ENCODE measurements at places on chromosomes 2 and 18. TPM values are rescaled to one million over a fixed set of nuclear protein-coding genes. Genes with fewer than 3 reads are reported as not detected.

- H3K4me3 ChIP-seq, result no peak overlapping the region
- H3K36me3 ChIP-seq, result no peaks in the 10 kb centered on the region
- no peak overlapping the region for H3K27ac ChIP-seq
- H3K27me3 ChIP-seq, result no peaks in the 10 kb centered on the region
- no peak for DNase-seq
These were observed 244.7 kb downstream of the KCNS3 start for GRCh38 chr2:18123211-18123570.

DNA sequence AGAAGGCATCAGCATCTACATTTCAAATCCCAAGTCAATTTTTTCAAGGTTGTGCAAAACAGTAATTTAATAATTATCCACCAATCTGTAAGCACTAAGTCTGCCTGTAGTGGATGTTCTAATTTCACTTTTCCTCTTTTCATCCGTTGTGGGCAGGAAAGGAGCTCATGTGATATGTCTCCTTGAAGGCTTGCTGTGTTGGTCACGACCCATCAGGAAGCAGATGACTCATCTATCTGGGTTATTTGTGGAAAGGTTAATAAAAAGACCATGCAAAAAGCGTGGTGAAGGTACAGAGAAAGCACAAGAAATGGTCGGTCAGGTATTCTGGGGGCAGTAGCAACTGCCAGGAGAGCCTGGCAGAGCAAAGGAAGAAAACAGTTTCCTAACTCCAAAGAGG is 476.7 kb upstream of the RAB6C start:
- no peaks in the 10 kb centered on the region for H3K36me3 ChIP-seq
- H3K4me1 ChIP-seq, result no peaks in the 10 kb centered on the region

GRCh38 chr2:237296756-237297155 is 117.2 kb downstream of the COL6A3 start:
- H3K4me1 ChIP-seq, result no peaks in the 10 kb centered on the region
- H3K27me3 ChIP-seq, result peaks cover 22% of the 10 kb centered on the region
- H3K36me3 ChIP-seq, result no peaks in the 10 kb centered on the region
- H3K27ac ChIP-seq, result no peak overlapping the region
- DNase-seq, result no peak

DNA sequence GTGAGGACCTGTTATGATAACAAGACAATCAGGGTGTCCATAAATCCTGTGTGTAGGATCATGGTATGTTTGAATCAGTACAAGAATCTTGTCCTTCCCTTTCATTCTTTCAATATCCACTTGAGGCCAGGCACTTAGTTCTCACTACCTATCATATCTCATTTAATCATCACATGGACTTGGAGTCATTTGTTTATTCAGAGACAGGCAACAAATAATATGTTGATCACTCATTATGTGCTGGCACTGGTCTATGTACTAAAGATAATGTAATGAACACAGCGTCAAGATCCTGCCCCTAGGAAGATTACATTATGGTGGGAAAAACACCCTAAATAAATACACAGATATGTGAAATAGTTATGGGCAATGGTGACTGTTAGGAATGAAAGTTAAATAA is 342.6 kb downstream of the LPIN1 start:
- H3K4me1 ChIP-seq, result no peaks in the 10 kb centered on the region
- no peak overlapping the region for H3K4me3 ChIP-seq
- no peak for DNase-seq
- no peaks in the 10 kb centered on the region for H3K36me3 ChIP-seq
- H3K27me3 ChIP-seq, result peaks cover 3% of the 10 kb centered on the region
- no peak overlapping the region for H3K27ac ChIP-seq

DRC1 gene
- total RNA-seq, result not detected

- H3K36me3 ChIP-seq, result no peaks in the 10 kb centered on the region
- no peaks in the 10 kb centered on the region for H3K27me3 ChIP-seq
- DNase-seq, result no peak
- no peak overlapping the region for H3K4me3 ChIP-seq
- no peak overlapping the region for H3K27ac ChIP-seq
- H3K4me1 ChIP-seq, result no peaks in the 10 kb centered on the region
These were observed 250.9 kb downstream of the ASXL3 start for GRCh38 chr18:33828949-33829348.

HOXD1 gene
- not detected for total RNA-seq

GRCh38 chr2:54459037-54459441 is 2.9 kb downstream of the SPTBN1 start:
- H3K27me3 ChIP-seq, result peaks cover 57% of the 10 kb centered on the region
- H3K4me1 ChIP-seq, result peaks cover 16% of the 10 kb centered on the region
- H3K36me3 ChIP-seq, result no peaks in the 10 kb centered on the region

DNA sequence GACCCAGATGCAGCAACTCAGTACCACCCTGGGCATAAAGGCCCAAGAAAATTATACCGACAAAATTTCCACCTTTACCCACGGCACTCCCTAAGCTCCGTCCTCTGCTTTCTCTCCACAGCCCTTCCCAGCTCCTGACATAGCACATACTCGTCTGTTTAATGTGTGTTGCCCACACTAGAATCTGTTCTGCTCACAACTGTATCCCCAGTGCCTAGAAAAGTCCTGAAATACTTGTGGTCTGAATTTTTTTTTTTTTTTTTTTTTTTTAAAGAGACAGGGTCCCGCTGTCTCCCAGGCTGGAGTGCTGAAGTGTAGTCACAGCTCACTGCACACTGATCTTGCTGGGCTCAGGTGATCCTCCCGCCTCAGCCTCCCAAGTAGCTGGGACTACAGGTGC is 62.3 kb downstream of the ADCY3 start:
- no peak overlapping the region for H3K4me3 ChIP-seq
- H3K4me1 ChIP-seq, result peaks cover 1% of the 10 kb centered on the region
- H3K36me3 ChIP-seq, result no peaks in the 10 kb centered on the region
- H3K27ac ChIP-seq, result no peak overlapping the region
- DNase-seq, result no peak

FBXO41 gene
- total RNA-seq, result 12.0 TPM

All from activated CD4-positive, alpha-beta memory T cell treated with anti-CD3 and anti-CD28 coated beads, Interleukin-2, amount 10 ng/mL, durations not matched to agents 7 days and 5 days (primary cell).